ENCODE measurements at places on chromosomes 4 and X.
A peak's percentile ranks its signal among the peaks of the same experiment; 100 is the strongest.

DNA sequence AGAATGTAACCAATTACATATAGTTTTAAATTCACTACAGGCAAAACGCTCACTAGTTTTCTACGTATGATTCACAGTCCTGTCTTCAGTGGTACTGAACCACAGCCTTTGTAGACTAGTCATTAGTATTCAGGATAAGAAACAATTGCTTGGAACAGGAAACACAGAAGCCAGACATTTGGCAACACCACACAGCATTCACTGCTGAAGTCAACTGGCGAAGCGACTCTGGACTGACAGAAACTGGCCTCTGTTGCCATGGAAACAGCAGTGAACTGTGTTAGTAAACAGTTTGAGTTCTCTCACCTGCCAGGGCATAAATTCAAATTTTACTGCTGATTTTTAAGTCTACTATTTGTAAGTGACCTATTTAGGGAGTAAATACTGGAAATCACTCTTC, 57.6 kb downstream of the MAPK10 start:
- DNase-seq, result no peak

- DNase-seq, result peak; percentile 8
These were observed 108.7 kb upstream of the ATP6AP2 start for GRCh38 chrX:40471965-40472648.

DNA sequence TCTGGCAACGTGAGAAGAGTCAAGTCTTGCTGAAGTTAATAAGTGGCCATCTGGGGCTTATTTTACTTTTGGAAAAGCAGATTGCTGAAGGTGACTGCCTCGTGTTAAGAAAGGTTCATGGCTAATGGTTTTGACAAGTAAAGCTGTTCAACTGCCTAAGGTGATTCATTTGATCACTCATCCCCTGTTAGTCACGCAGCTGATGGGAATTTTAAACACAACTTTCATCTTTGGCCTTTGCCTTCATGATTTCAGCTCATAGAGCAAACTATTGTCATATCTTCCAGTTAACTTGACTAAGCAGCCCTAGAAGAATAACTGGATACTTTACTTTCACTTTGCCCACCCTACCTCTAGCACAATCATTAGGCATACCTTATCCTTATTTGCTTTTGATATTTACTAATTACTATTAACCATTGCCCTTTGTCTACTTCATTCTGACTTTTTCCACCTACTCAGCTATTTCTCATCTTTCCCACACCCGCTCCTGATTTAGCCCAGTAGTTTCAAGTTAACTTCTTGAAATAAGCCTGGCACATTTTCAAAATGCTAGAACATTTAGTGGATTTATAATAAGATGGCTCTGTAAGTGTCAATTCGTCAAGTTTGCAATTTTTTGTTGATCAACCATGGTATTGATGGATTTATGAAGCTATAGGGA, 170.6 kb upstream of the S100G start:
- DNase-seq, result no peak

- no peak for DNase-seq
These were observed 187.5 kb upstream of the ETNPPL start for GRCh38 chr4:108950158-108950915.

DNA sequence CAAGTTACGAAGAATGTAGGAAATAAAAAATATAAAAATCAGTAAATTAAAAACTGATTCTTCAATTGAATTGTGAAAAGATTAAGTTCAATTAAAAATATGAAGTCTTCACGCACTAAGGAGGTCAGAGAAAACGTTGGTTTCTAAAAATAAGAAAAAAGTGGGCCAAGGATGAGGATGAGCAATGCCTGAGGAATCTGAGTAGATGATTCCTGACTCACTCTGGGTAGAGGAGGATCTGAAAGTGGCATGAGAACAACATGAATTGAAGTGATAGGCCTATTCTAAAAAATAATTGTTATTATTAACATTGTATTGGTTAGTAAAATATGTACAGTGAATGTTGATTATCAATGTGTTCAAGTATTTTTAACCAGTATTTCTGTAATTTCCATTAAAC, 444.2 kb downstream of the GRIA2 start:
- no peak for DNase-seq

GRCh38 chrX:6313356-6313755, 84.7 kb upstream of the NLGN4X start:
- no peak for DNase-seq

GRCh38 chrX:39169976-39170375, 368.7 kb downstream of the MID1IP1 start:
- no peak for DNase-seq

GRCh38 chr4:85842540-85842939, 367.6 kb downstream of the ARHGAP24 start:
- no peak for DNase-seq

DNA sequence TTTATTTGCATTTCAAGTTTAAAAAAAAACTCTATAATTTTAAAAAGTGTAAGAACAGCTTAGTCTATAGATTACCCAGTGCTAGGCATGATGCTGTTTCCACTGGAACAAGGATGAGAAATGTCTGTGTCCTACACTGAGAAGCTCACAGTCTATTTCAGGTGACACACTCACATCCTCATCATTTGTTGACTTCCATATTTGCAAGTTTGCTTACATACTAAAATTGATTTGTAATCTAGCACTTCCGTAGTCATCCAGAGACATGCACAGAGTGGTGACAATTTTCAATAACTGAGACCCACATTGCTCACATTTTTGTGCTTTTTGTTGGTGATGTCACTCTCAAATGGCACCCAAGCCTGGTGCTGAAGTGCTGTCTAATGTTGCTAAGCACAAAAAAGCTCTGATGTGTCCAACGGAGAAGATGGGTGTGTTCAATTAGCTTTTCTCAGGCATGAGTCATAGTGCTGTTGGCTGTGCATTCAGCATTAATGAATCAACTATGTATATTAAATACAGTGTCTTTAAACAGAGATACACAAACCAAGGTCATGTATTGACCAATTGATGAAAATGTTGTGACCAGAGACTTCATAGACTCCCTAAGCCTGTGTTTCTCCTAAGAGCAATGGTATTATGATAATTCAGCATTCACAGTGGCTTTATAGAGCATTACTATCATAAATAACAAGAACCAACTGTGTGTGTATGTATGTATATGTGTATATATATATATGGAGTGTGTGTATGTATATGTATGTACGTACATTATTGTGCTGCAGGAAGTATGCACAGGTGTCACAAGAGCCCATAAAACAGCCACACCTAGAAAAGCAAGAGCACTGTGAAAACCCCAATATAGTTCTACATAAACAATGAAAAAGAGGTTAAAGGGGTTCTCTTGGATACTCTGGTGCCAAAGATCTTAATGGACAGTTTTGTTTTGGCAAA, 31.2 kb upstream of the VCX3B start:
- DNase-seq, result no peak

DNA sequence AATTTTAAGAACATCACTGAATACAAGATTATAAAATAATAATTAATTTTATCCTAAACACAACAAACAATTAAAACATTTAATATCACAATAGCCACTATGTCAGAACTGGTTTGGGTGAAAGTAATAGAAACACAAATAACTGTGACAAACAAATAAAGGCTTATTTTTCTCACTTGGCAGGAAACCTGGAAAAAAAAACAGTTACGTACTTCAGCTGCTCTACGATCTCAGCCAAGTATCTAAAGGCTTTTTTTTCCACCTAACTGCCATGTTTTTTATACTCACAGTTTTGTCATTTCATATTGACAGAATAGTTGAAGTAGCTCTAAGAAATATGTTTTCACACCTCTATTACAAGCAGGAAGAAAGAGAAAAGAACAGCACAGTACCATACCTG, 284.8 kb upstream of the INTU start:
- DNase-seq, result no peak

DNA sequence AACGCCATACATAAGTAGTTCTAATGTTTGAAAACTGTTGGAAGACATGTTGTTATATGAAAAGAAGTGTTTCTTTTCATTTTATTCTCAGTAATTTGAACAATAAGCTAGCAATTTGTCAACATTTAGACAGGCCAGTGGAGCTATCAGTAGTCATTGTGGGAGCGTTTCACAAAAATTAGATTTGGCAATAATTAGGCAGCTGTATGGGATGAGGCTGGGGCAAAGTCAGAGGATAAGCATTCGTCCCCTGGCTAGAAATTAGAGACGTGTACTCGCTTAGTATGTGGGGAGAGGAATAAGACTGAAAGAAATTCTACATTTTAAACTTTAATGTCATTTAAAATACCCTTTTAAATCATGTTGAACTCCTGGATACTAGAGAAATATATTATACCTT, 70.6 kb downstream of the TMEM144 start:
- DNase-seq, result no peak

DNA sequence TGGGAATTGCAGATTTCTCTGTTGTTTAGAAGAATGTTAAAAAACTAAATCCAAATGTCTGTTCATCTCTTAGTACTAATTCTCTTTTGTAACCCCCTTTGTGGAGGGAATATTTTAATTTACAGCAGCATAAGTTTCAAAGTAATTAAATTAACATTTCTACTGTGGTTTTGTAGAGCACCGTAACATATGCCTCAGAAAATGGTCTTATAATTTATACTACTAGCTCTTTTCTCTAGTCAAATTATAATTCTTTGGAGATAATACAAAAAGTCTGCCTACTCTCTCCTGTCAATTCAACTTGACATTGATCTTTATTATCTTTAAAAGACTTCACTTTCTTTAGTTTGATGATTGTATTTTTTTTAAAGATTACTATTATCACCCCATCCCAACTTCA, 759.0 kb downstream of the ADGRL3 start:
- DNase-seq, result no peak

- no peak for DNase-seq
These were observed 91.4 kb upstream of the FAM241A start for GRCh38 chr4:112053825-112054350.

GRCh38 chr4:42683393-42683792, 26.5 kb upstream of the ATP8A1 start:
- no peak for DNase-seq
